Right renal cortex interstitium (tissue), 3 donors: ENCODE measurements at places on chromosomes 4 and X. TPM values are rescaled to one million over a fixed set of nuclear protein-coding genes. Genes with fewer than 3 reads are reported as not detected.

DNA sequence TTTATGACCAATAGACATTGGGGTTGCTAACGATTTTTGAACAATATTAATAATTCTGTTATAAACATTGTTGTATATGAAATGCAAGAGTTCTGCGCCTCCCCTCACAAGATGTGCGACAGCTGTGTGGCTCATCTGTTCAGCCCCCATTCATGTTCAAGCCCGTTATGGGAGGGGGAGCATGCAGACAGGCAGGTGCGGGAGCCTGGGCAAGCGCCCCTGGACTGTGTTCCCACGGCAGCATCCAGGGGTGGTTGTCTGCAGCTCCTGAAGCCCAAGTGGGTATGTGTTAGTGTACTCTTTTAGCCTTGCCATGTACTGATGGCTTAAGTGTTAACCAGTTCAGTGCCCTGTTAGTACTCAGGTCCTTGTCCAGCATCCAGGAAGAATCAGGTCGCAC is 34.6 kb downstream of the UGT2A3 start:
- DNase-seq: no peak

DNA sequence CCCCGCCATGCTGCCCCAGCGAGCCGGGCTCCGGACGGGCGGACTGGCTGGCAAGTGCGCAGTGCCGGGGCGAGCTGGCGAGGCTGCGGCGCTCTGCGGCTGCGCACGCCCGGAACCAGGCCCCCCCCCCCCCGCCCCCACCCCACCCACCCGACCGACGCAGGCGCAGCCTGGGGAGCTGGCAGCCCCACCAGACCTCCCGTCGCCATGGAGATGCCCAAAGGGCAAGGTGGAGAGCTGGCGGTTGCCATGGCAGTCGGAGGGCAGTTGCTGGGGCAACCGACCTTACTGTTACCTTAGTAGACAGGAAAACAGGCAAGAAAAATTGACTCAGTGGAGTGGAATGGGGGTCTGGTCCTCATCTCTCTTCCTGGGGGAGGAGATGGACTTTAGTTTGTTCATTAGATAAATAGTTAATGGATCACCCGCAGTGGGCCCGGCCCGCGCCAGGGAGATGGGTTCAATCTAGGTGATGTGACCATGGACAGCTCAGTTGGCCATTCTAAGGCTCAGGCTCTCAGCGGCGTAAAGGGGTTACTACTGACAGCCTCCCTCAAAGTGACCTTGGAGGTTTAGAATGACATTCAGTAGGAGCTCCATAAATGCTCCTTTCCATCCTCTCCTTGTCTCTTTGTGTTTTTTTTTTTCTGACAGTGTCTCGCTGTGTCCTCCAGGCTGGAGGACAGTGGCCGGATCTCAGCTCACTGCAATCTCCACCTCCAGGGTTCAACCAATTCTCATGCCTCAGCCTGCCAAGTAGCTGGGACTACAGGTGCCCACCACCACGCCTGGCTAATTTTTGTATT is at the start of gene PCSK1N:
Gene PCSK1N, minus strand, starts transcription at position 87 of the 806 bp plus-strand sequence. Its CDS starts 78 bp downstream, at position 9.
- peak; percentile 18 for DNase-seq

DNA sequence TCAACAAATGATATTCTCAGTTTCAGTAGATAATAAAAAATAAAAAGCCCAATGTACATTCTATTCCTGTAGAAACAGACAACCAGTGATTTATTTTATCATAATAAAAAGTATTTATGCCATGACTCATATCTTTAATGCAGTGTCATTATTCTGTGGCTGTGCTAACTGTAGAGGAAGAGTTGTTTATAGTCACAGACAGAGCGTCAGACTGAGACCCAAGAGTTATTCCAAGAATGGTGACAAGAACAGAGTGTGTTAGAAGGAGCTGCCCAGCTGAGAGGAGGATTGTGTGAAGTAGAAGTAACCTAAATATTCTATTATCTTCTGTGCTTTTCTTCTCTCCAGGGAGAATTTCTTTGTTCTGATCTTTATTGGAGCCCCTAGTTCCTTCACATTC is 210.7 kb downstream of the PPP1R2C start:
- no peak for DNase-seq

- no peak for DNase-seq
Measured at GRCh38 chr4:150207871-150208270, 129.6 kb downstream of the DCLK2 start.

Gene NIPAL1
- polyA plus RNA-seq: 11.5 TPM

Gene STPG2
- polyA plus RNA-seq: 0.68 TPM

Gene SLC26A1
- 7.2 TPM for polyA plus RNA-seq

Gene GPRASP2
- polyA plus RNA-seq: 38.6 TPM
